ENCODE measurements at places on chromosomes 3 and 15.

DNA sequence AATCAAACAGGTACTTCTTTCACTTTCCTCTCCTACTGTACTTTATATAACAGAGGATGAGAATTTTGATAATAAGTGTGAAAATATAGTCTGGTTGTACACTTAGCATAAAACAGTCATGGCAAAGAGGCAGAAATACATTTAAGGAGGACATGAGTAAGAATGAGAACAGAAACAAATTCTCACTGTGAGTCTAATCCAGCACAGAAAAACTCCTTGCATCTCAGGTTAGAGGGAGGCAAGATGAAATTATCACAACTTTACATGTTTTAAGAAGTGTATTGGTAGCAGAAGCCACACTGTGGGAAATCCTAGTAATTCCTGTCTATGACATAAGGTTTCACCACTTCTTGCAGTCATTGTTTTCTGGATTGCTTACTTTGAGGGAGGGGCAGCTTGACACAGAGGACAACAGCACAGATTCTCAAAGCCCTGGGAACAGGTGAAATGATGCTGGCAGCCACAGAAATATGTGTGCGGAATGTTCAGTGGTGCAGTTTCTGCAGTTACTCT, 733.6 kb upstream of the GBE1 start:
- DNase-seq = no peak

DNA sequence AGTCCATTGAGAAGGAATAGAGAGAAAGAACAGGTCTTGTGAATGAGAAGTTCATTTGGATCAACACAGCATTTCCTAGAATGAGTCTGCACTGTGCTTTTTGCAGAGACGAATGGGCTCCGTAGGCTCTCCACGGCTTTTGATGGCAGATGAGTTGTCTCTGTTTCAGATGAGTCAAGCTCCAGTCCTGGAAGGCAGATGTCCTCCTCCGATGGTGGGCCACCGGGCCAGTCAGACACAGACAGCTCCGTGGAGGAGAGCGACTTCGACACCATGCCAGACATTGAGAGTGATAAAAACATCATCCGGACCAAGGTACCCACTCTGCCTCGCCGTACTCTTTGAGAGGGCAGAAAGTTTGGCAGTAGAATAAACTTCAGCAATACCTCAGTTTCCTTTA, 70.5 kb downstream of the SIDT1 start:
- no peak for DNase-seq

- DNase-seq = no peak
Measured at GRCh38 chr15:91965501-91966193, 112.1 kb downstream of the SLCO3A1 start.

DNA sequence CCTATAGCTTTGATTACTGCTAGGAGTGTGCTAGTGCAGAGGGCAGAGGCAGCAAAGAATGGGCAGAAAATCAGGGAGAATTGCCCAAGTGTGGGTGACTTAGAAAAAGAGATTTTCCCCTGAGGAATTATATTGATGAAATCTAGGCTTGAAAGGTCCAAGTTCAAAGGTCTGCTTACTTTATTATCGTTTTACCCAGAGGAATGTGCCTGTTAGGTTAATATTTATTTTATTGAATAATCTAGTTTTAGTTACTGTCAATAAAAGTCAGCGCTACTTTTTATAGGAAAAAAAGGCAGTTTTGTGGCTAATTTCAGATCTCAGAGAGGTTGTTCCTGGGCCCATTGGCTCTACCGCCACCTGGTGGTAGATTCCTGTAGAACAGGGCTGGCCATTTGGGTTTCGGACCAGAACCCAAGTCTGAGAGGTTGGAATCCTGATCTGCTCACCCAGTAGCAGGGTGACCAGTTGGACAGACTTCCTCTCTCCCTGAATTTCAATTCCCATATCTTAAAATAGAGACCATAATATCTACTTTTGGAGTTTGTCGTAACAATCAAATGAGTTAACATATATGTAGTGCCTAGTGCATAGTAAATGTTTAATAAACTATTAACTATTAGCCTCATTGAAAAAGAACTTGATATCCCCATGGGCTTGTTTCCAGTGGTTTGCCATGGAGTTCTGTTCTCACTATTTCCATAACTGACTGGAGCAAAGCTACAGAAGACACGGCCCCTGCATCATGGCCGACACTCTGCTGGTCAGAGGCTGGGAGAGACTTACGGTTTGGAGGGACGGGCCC, 62.7 kb upstream of the ZNF148 start:
- no peak for DNase-seq

DNA sequence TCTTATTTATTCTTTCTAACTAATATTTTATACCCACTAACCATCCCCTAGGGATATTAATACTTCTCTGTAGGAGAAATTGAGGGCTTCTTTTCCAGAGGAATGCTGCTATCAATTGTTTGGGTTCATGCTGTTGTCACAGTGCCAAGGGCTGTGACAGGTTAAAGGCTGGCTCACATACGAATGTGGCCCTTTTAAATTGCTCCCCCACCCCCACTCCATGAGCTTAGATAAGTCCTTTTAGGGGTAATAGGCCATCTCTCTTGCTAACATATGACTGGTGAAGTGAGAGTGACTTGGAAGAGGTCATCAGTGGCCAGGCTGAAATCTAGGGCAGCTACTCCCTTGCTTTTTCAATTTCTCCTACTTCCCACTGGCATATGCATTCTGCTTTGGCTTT, 121.9 kb upstream of the DPH6 start:
- no peak for DNase-seq

- DNase-seq = no peak
Measured at GRCh38 chr15:67731112-67731721, 94.1 kb upstream of the SKOR1 start.

GRCh38 chr15:65212097-65212496, 824 bp upstream of the CILP start:
- DNase-seq = no peak

- DNase-seq = no peak
Measured at GRCh38 chr3:105458518-105459215, 92.0 kb downstream of the ALCAM start.

DNA sequence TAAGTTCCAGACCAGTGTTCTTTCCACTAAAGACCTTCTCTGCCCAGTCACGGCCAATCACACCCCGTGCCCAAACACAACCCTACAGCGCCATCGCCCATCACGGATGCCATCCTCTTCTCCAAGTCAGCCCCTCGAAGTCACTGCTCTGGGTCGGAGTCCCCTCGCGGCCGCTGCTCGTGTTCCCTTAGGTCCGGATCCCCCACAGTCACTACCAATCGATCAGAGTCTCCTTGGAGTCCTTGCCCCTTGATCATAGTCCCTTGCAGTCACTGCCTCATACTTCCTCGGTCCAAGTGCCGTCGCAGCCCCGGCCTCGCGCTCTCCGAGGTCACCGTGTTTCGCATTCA, 461 bp downstream of the PCYT1A start:
- no peak for DNase-seq

DNA sequence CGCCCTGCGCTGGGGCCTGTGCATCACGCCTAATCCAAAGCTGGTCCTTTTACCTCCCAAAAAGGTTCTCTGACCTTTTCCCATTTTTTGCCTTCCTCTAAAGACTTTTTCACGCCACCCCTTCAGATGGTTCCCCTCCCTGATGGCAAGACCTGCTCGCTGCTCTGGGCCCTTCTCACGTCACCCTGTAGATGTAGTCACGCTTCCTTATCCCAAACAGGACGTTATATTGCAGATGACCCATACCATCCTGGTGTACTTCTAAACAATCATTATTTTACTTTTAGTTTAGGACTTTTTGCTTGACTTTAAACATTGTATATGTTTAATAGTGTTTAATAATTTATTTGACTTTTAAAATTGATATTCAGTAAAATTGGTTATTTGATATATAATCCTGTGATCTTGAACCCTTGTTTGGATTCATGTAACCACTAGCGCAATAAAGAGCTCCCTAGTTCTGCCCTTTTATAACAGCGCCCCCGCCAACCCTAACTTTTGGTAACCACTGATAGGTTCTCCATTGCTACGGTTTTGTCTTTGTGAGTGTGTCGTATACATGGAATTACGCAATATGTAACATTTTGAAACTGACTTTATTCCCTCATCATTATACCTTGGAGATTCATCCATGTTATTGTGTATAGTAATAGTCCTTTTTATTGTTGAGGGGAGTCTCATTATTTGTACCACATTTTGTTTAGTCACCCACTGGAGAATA, 159.0 kb upstream of the CHRNA7 start:
- DNase-seq = no peak

GRCh38 chr3:160091441-160091840, 102.8 kb downstream of the IL12A start:
- no peak for DNase-seq

DNA sequence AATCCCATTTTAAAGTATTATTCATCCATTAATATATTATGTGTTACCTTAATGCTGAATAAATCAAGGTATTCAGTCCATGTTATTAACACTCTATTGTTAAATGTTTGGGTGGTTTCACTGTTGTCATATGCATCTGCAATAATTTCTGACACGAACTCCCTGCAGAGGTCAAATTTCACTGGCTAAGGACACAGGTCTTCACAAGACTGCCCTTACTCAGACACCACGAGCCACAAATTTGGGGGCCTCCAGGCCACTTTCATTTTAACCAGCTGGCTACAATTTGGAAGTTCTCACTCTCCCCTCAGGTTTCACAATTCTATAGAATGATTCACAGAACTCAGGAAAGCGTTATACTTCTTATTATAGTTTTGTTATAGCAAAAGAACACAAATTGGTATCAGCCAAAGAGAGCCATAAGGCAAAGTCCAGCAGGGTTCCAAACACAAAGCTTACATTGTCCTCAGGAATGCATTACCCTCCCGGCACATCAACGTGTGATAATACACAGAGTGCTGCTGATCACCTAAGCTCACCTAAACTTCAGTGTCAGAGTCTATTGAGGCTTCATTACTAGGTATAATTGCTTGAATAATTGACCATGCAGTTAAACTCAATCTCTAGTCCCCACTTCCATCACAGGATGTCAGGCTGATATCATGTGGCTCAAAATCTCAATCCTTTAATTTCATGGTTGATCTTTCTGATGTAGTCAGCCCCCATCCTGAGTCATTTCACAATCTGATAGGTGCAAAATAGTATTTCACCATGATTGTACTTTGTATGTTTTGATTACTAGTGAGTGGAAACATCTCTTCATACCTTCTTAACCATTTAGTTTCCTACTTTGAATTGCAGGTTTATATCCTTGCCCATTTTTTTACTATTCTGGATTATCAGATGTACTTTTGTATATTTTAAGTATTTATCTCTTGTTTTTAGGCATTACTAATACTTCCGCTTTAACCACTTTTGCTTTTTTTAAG, 441.4 kb upstream of the AGTR1 start:
- DNase-seq = no peak

GRCh38 chr15:74121039-74121438, 9.3 kb upstream of the ISLR2 start:
- no peak for DNase-seq

- no peak for DNase-seq
Measured at GRCh38 chr3:43169987-43170386, 64.1 kb upstream of the POMGNT2 start.
